NCI-H1436 treated with DMSO at 0.1 percent for 48 hours (cell line): ENCODE measurements at places on chromosomes 4 and X.

GRCh38 chr4:82053396-82053795 is 320.4 kb downstream of the HNRNPD start:
- DNase-seq = no peak

GRCh38 chr4:117084866-117085701 is at the start of gene TRAM1L1:
TRAM1L1 (minus strand) TSS chr4:117085576; CDS start chr4:117085393, 183 bp downstream.
- no peak for DNase-seq

DNA sequence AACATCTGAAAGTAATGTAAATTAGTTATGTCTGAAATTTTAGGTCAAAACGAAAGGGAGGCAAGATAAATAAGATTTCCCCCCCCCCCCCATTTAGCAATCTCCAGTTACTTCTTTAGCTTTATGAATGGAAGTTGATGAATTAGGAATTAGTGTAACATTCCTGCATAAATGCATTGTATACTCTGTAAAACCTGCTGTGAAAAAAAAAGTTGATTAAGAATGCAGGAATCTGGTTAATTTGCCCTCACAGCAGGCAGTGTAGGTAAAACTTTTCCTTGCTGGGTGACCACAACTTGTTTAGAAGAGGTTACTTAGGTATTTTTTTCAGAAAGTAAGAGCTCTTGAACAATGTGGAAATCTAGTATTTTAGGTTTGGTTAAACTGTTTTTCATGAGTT is 15.3 kb downstream of the LARP7 start:
- no peak for DNase-seq

DNA sequence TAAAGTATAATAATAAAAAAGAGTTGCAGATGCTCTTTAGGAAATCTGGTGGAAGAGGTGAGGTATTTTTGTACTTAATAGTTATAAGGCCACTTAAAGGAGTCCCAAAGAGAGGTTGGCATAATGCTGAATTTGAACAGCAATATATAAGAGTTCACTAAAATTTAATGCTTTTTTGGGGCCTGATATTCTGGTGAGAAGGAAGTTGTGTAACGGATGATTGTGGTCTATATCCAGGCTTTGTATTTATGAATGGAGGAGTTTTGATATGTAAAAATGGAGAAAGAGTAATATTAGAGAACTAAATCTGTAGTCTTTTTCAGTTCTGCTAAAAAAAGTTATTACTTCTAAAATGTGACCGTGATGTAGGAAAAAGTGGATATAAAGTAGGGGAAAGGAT is 20.4 kb downstream of the BMP2K start:
- DNase-seq = no peak

DNA sequence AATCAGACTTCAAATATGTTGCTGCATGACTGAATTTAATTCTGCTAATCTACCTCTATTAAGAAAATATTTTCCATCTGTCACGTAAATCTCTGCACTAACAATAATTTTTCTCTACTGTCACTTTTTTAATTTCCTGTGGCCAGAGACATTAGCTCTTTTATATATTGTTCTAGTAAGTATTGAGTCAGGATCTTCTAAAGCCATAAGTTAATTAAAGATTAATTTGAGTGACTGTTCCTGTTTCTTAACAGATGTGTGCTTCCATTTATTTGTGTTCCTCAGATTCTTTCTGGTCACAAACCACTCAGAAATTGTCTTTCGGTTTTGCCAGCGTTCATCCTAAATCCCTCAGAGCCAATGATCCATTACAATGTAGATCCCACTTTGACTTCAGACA is 2.4 kb upstream of the SMR3B start:
- no peak for DNase-seq

DNA sequence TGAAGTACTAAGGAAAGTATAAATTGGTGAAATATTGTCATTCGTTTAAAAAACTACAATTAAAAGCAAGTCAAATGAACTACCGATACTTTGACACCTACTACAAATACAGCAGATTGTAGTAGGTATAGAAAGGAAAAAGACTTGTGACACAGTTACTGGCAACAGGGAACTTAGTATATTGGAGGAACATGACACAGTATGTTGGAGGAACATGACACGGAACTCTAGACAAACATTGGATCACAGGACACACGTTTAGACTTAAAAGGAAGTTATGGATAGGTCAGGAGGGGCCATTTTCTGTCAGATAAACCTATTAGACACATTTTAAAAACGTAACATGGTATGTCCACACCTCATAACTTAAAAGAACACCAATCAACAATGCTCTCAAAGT is 132.5 kb downstream of the APBB2 start:
- DNase-seq = no peak

GRCh38 chr4:33226133-33226532 is 2506.0 kb downstream of the PCDH7 start:
- no peak for DNase-seq

- DNase-seq = no peak
Measured at GRCh38 chrX:13699183-13699826, 10.4 kb downstream of the RAB9A start.

GRCh38 chrX:3549411-3549911 is 164.0 kb downstream of the PRKX start:
- DNase-seq = no peak

GRCh38 chrX:18721683-18722499 is 14.4 kb downstream of the PPEF1 start:
- DNase-seq = no peak

- no peak for DNase-seq
Measured at GRCh38 chr4:116387937-116388474, 697.4 kb downstream of the TRAM1L1 start.

DNA sequence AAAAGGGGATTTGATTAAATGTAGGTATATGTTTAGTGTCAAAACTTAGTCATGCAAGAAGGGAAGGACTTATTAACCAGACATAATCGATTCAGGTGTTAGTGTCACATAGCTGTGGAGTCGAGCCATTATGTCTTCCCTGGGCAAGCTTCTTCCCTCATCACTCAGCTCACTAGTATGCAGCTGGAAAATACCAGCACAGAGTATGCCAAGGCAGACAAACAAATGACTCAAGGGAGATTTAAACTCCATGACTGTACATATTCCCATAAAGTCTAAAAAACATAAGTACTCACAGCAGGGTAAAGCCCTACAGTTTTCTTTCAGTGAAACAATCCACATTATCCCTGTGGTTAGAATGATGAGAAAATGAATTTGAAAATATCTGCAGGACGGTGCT is 304.5 kb downstream of the CBLL2 start:
- DNase-seq = no peak

GRCh38 chr4:184655889-184656869 is 6.6 kb downstream of the PRIMPOL start:
- no peak for DNase-seq

- DNase-seq = no peak
Measured at GRCh38 chrX:119067023-119067739, 5.6 kb upstream of the CT47C1 start.

DNA sequence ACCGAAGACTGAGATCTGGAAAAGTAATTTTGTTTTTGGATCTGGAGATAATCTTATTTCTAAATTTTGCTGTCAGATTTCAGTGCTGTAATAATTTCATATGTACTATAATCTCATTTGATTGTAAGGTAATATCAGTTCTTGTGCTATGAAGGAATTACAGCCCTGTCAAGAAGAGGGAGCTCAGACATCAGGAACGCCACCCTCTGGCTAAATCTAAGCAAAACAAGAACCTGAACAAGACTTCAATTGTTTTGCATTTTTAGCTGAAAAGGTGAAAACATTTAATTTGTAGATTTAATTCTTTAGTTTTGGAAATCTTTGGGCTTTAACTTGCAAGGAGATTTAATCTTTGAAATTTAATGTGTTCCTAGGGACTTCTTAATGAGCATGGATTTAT is 525.4 kb upstream of the HS3ST1 start:
- no peak for DNase-seq
